HFFc6 (cell line): ENCODE measurements at places on chromosomes 11 and 22.

DNA sequence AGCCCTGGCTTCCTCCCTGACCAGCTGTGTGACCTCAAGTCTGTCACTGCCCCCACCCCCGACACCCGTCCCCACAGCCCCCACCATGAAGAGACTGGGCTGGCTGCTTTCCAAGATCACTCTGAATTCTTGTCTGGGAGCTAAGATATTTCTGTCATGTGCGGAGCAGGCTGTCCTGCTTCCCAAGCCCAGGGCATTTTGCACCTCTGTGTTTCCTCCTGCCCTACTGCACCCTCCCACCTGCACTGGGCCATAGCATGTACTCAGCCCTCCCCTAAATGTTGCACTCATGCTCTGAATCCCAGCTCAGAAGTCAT lies 30.3 kb upstream of the MYEOV start:
- no peak for DNase-seq

GRCh38 chr11:10916665-10917064 lies 58.8 kb upstream of the ZBED5 start:
- no peak for DNase-seq

- DNase-seq: no peak
Measured at GRCh38 chr11:80562523-80563125, 1121.8 kb upstream of the TENM4 start.

DNA sequence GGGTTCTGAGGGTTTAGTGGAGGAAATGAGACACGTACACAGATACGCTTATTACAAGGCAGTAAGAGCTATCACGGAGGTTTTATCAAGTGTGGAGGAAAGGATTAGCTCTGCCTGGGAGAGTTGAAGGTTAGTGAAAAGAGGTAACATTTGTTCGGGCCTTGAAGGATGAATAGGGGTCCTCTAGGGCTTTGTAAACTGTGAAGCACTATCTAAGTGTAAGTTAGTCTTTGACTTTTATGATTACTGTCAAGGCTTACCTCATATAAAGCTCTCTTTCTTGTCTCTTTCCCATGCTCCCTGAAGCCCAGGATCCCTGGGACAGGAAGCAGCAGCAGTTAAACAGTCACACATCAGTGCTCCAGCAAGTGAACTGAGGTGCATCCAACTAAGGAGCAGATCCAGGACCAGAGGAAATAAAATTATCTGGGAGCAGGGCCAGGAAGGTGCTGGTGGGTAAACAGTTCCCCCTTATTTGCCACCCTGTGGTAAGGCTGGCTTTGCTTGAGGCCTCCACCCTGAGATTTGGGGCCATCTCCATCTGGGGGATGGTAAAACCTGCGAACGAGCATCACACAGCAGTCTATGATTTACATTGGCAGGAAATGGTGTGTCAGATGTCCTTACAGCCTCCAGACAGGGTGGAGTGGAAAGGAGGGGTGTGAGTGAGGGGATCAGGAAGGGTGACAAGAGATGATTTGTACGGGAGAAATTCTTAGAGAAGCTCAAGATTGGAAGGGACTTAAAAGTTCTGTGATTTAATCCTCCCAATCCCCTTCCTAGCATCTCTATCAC lies 27.2 kb downstream of the GVQW3 start:
- DNase-seq: no peak

GRCh38 chr11:106581399-106581798 lies 436.9 kb downstream of the GUCY1A2 start:
- no peak for DNase-seq

DNA sequence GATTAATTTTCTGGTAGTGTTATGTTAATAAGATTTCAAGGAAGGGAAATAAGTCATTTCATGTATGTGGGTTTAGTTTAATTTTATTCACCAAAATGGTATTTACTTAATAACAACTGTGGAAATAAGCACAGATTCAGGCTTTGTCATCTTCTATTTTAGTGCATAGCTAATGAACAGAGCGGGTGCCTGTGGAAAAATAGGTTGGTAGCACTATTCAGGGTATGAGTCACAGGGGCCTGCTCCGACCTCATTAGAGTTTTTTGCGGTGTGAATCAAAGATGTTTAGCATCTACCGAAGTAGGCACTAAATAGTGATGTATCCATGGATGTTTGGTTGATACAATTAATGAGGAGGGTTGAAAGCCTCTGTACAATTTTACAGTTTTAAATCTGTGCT lies 78.2 kb downstream of the FAT3 start:
- peak; percentile 37 for DNase-seq

- DNase-seq: no peak
Measured at GRCh38 chr11:2386591-2386990, 9.5 kb downstream of the CD81 start.

DNA sequence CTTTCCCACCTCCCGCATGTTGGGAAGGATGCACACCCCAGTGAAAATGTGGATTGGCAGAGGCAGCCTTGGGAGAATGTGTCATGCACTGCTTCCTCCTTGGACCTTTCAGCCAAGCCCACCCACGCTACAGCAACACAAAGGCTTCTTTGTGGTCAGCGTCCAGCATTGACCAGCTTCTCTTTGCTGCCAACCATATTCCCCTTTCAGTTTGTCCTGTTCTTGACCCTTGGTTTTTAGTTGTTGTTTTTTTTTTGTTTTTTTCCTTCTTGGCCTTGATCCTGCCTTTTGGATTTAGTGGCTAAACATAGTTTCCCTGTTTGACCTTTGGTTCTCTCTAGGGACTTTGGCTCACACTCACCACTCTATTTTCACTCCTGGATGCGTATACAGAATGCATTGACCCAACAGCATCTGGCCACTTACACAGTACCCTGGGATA lies 573.6 kb downstream of the INSC start:
- DNase-seq: no peak

DNA sequence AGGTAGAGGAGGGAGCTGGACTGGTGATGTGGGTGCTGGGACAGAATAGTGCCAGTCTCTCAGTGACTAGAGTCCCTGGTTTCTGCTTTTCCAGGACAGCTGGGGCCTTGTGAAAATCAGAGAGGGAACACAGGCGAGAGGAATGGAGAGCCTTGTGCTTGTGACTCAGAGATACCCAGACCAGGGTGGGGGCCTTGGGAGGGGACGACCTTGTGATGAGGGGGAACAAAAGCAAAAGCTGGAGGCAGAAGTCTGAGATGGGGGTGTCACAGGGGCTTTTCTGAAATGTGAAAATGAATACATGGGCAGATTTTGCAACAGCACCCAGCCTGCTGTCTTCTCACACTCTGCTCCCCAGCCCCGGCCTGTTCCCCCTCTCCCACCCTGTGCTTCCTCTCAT lies 3.4 kb upstream of the NR1H3 start:
- no peak for DNase-seq

GRCh38 chr11:61442616-61443015 lies 12.7 kb downstream of the SDHAF2 start:
- no peak for DNase-seq

DNA sequence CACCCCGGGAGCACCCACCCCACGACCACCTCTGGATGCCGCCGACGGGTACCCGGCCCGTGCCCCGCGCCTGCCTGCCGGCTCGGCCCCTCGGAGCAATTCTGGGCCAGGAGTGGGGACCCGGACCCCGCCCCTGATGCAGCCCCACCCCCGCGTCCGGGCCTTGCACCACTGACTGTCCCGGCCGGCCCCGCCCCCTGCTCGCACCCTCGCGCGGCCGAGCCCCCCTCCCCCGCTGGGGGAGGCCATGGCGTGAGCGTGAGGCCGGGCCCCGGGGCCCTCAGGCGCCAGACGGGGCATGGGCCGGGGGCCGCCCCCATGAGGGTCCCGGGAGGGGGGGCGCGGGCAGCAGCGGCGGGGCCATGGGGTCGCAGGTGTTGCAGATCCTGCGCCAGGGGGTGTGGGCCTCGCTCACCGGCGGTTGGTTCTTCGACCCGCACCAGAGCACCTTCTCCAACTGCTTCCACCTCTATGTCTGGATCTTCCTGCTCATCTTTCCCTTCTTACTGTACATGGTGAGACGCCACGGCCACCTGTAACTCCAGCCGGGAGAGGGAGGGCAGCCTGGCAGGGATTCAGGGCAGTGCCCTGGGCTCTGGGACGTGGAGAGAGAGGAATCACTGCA lies 486 bp downstream of the PCNX3 start:
- no peak for DNase-seq

DNA sequence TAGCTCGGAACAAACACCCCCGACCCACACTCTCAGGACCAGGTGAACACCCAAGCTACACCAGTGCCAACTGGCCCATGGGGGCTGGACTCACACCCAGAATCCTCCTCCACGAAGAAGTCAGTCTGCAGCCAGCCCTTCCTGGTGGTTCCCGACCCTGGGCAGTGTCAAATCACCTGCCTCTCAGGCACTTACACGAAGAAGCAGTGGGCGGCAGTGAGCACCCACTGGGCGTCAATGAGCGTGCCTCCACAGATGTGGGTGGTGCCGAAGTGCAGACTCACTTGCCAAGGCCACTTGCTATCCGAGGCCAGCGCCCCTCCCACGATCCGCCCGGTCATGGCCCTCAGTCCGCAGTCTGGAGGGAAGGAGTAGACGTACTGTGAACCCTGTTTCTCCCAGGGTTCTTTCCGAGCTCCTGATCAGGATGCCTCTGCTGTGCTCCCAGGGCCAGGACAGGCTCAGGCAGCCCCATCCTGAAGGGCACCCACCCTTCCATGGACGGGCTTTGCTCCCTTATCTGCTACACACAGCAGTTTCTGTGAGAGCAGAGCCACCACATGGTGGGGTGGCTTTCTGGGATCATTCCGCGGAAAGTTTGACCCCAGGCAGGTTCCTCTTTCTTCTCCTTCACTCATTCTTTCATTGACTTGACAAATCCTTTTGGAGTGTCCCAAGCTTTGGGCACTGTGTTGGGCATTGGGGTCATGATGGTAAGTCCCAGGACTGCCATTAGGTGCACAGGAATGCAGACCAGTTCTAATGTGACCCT lies 19.4 kb downstream of the TMPRSS13 start:
- DNase-seq: no peak

DNA sequence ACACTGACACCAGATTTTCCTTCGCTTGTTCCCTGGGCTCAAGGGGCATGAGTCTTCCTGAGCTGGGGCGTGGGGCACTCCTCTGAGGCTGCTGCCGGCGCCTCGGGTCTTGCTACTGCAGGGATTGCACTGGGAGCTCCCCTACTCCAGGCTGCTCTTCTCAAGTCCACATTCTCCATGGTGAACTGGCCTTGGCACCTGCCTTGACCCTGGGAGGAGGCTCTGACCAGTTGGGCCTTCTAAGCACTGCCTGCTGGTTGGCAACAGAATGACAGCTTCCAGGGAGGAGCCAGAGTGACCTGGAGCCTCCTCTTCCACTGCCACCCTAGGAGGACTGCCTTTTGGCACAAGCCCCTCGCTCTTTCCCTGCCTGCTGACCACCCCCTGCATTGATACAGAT lies 9.5 kb downstream of the FREY1 start:
- no peak for DNase-seq

DNA sequence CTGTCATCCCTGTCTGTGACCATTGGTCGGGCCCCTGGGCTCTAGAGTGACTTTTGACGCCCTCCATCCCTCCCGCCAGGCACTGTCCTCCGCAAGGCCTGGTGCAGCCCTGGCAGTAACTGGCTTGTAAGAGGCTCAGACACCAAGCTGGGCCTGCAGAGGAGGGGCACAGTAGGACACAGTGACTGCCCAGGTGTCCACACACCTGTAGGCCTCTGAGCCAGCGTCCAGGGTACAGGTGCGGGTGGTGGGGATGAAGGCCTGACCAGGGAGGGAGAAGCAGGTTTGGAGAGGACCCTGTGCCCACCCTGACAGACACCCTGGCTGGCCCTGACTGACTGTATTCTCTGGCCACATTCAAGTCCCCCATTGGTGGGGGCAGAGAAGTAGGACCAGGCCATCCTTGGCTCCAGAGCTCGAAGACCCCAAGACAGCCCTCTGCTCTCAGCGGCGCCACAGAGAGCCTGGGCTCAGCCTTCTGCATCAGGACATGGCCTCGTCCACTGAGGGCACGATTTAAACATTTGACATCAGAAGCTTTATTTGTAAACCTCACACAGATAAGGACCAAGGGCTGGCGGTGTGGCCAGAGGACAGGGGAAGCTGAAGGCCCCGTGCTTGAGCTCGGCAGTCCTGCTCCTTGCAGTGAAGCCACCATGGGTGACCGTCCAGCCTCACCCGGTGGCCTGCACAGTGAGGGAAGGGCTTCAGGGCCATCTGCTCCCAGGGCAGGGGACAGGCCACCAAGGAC lies 31.4 kb downstream of the PPIL2 start:
- no peak for DNase-seq

- DNase-seq: no peak
Measured at GRCh38 chr11:72723508-72723907, 28.7 kb downstream of the ARAP1 start.

DNA sequence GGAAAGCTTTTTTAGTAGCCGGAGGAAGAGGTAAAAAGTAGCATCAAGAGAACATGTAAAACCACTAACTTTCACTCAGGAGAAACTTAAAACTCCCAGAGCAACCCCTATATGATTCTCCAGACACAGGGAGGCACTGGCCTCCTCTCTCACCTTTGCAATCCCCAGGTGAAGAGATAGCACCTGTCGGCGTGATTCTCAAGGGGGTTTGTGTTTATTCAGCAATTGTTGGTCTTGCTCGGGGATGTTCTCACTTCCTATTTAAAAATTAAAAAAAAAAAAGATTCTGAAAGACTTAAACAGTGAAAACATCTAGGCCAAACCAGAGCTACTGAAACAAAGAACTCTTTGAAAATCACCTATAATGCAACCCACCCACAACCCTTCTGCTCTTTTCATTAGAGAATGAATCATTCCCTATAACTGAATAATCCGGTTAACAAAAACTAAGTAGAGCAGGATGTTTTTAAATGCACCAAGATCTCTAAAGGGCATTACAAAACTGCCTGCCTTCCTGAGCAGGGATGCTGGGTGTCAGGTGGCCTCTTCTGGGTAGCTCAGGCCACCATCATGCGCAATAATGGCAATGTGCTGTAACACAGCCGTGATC lies 24.9 kb downstream of the DHCR7 start:
- no peak for DNase-seq

DNA sequence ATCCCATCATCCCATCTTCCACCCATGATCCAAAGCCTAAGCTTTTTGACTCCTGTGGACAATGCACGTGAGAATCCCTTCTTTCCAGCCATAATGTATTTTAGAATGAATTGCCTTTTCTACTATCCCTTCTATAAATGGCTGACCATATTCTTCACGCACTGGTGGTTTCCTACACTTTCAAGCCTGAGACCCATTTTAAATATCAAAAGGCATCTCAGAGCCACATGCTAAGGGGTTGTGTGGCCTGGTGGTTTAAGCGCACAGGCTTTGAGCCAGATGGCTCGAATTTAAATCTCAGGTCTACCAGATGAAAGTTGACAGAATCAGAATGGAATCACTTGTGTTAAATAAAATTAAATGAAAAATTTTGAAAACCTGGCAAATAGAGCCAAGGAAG lies 54.5 kb downstream of the C11orf91 start:
- DNase-seq: no peak

GRCh38 chr11:3109921-3110706 lies 52.9 kb upstream of the CARS1 start:
- no peak for DNase-seq
